ENCODE measurements at places on chromosomes 1 and 21.
A peak's percentile ranks its signal among the peaks of the same experiment; 100 is the strongest.

GRCh38 chr1:48062353-48062752 lies 65.2 kb upstream of the TRABD2B start:
- no peak for DNase-seq

DNA sequence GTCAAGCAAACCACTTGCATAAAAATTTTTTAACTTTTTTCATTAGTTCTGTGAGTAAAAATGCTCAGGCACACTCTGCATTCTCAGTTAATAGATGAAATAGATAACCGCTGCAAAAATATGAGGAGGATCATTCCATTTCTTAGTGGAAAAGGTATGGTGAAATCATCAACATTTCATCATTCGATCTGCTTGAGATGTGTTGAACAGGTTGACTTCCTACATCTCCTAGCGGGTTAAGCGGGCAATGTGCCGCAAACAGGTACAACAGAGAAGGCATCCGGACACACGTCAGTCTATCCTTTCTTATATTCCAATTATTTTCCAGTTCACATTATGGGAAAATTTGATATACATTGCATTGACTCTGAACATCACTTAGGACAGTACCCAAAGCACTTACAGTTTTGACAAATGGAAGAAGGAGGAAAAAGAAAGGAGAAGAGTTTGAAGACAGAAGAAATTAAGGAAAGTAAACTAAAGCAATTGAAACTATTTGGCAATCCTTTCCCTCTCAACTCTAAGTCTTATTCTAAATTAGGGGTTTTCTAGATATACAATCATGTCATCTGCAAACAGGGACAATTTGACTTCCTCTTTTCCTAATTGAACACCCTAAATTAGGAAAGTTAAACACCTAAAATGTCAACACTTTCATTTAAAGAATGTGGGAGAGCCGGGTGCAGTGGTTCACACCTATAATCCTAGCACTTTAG lies 33.5 kb downstream of the NIBAN1 start:
- no peak for DNase-seq

- DNase-seq = no peak
Measured at GRCh38 chr1:157181790-157182189, 43.6 kb upstream of the ETV3 start.

DNA sequence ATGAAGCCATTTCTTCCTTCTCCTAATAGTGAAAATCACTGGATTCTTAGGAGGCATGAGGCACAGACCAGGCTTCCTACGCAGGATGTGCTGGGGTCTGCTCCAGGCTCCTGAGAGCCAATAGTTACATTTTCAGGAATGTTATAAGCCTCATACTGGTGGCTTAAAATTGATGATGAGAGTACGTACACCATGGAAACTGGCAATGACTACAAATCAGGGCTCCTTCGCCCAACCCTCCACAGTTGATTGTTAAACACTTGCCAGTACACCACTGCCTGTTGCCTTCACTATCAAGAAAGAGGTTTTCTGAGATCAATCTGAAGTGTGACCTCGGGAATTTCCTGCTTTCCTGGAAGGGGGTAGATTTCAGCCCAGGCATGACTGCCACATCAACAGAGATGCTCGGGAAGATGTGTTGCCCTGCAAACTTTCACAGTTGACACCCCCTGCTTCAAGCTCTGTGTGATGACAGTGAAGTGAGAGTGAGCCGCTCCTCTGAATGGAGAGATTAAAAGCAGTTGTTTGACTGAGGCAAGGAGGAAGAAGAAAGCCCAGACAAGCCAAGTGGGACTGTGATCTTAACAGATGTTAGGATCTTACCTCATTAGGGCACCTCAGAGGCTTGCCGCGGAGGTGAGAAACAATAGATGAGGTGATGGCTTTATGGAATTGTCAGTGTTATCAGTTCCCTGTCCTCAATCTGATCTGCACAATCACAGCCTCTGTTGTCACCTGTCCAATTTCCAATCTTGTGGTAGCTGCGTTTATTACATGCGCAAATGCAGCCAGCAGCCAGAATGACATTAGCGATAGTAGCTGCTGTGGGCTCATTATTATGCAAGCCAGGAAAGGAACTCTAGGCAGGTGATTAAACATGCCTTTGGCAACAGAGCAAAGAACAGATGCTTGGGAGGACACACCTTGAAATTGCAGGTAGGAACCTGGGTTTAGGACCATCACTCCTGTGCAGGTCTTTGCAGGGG lies 277.3 kb downstream of the KAZN start:
- DNase-seq = no peak

- DNase-seq = no peak
Measured at GRCh38 chr1:100391675-100392074, 39.4 kb downstream of the CDC14A start.

DNA sequence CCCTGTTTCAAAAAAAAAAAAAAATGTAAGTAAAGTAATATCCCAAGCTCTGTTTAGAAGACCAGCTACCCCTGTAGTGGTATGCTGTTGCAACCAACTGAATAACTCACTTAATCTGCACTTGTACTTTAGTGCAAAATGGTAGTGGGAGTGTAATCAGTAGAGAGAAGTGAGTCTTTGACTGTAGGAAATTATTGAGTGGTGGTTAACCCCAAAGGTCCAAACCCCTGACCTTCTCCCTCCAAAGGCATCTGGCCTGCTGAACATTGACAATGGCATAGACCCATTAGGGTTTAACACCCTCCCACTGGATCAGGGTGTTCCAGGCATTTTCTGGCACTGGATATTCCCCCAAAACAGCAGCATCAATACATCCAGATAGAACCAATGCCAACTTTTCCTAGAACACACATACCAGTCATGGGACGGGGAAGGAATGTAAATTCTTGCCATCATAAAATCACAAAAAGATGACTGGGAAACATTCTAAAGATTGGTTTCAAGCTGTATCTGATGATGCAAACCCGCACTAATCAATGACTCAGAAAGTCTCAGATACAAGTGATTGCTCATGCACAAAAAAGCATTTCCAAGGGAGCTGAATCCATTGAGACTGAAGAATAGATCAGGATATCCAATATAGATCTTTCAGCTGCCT lies 110.3 kb downstream of the MRPL39 start:
- no peak for DNase-seq

DNA sequence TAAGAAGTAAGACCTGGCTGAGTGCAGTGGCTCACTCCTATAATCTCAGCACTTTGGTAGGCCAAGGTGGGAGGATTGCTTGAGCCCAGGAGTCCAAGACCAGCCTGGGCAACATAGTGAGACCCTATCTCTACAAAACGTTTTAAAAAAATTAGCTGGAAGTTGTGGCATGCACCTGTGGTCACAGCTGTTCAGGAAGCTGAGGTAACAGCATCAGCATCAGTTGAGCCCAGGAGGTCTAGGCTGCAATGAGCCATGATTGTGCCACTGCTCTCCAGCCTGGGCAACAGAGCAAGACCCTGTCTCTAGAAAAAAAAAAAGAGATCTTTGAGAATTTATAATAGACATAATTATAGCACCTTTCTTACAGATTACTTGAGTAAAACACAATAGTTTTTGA lies 36.0 kb downstream of the AGL start:
- no peak for DNase-seq

DNA sequence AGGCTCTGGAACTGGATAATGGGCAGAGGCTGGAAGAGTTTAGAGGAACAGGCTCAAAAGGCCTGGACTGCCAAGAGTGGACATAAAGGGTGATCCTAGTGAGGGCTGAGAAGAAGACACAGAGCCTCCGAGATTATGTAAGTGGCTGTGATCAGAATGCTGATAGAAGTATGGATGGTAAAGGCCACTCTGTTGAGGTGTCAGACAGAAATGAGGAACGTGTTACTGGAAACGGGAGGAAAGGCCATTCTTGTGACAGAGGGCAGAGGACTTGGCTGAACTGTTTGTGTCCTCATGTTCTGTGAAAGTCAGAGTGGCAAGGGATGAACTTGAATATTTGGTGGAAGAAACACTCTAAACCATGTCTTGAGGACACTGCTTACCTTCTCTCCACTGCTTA lies 6.7 kb upstream of the ABCG1 start:
- DNase-seq = no peak

- DNase-seq = no peak
Measured at GRCh38 chr1:196412326-196412725, 195.9 kb downstream of the KCNT2 start.

DNA sequence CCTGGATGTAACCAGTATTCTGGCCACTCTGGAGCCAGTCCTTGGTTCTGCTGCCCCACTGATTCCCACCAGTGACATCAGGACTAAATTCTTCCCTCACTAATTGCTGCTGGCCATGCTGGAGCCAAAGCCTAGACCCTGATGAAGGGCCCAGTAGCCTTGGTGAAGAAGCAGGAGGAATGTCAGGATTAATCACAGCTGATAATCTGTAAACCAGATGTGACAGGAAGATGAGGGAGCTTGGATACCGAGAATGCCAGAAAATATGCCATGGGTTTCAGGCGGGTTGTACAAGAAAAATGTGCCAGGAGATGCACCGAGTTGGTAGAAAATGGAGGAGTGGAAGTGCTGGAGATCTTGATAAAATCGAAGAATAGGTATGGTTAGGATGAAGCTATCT lies 119.0 kb upstream of the PPP2R5A start:
- no peak for DNase-seq

DNA sequence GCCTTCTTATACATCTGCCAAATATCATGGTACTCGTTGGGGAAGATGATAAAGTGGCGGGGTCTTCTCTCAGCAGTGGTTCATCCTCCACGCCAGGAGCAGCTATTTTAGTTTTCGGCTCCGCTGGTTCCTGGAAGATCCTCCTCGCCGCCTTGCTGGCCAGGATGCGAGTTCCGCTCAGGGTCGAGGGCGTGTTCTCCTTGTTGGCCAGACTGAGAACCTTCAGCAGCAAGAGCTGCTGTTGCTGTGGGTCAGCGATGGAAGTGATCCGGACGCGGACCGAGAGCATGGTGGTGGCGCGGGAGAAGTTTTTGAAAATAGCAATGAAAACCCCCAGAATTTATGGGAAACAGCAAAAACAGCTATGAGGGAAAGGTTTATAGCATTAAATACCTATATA lies 11.4 kb upstream of the CFAP126 start:
- DNase-seq = no peak

GRCh38 chr1:3058263-3059030 lies 10.6 kb upstream of the PRDM16 start:
- DNase-seq = no peak

GRCh38 chr1:203517426-203518110 lies 23.6 kb downstream of the OPTC start:
- DNase-seq = no peak

- no peak for DNase-seq
Measured at GRCh38 chr1:195278644-195279043, 1329.6 kb downstream of the KCNT2 start.

GRCh38 chr1:180765151-180765550 lies 133.3 kb downstream of the XPR1 start:
- DNase-seq = no peak

- peak; percentile 84 for DNase-seq
Measured at GRCh38 chr1:2174348-2175054, 20.1 kb downstream of the FAAP20 start.

GRCh38 chr1:21668951-21669257 lies 253 bp downstream of the RAP1GAP start:
- no peak for DNase-seq

- DNase-seq = no peak
Measured at GRCh38 chr1:245615001-245615400, 460.2 kb downstream of the KIF26B start.

GRCh38 chr21:34498623-34499022 lies 13.4 kb downstream of the KCNE1 start:
- DNase-seq = no peak

DNA sequence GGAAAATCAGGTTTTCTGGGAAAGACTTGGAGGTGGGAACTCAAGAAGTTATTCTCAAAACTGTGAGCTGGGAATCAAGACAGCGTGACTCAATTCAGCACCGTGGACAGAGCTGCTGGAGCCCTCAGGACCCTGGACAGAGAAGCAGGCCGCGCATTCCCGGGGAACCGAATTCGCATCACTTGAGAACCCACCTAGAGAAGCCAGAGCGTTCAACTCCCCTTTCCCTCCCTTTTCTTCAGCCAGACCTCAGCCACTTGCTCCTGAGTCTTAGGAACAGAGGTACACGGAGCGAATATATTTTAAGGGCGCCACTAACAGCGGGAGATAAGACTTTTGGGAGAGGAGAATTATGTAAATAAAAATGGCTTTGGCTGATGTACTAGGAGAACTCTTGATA lies 2.0 kb upstream of the LIN28A start:
- peak; percentile 90 for DNase-seq

- peak; percentile 49 for DNase-seq
Measured at GRCh38 chr21:38979271-38980121, 173.8 kb downstream of the ETS2 start.

DNA sequence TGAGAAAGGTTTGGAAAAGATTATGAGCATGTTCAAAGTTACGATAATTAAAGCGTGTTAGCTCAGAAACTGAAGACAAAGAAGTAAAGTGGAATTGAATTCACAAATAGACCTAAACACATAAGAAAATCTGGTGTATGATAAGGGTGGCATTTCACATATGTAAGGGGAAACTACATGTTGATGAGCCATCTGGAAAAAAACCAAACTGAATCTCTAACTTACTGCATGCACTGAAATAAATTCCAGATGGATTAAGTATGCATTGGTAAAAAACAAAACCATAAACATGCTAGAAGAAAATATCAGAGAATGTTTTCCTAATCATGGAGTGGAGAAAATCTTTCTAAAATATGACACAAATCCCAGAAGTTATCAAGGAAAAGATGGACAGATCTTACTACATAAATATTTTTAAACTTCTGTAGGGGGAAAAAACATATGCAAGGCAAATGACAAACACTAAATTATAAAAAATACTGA lies 34.0 kb upstream of the CTPS1 start:
- DNase-seq = no peak

DNA sequence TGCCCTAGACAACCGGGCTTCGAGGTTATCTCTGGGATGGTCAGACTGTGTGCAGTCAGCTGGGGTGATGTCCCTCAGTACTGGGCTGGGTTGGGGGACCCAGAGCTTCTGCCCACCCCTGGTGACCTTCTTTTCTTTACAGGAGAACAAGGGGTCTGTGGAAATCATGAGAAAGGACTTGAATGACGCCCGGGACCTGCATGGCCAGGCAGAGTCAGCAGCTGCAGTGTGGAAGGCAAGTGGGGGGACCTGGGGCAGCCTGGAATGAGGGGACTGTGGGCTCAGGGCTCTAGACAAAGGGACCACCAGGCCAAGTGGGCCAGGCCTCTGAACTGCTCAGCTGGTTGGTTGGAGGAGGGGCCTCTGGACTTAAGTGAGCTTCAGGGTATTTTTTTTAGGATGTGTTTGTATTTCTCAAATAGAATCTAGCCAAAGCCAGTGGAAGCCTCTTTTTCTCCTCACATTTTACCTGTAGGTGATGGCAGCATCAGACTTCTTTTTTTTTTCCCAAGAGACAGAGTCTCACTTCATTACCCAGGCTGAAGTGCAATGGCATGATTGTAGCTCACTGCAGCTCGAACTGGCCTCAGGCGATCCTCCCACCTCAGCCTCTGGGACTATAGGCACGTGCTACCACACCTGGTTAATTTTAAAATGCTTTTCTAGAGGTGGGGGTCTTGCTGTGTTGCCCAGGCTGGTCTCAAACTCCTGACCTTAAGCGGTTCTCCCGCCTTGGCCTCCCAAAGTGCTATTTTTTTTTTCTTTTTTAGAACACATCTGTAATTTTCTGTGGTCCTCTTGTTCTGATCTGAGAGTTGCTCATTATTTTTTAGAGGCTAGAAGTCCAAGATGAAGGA lies 1.9 kb downstream of the RNF187 start:
- DNase-seq = no peak
